ENCODE measurements at places on chromosomes 2 and 18.

DNA sequence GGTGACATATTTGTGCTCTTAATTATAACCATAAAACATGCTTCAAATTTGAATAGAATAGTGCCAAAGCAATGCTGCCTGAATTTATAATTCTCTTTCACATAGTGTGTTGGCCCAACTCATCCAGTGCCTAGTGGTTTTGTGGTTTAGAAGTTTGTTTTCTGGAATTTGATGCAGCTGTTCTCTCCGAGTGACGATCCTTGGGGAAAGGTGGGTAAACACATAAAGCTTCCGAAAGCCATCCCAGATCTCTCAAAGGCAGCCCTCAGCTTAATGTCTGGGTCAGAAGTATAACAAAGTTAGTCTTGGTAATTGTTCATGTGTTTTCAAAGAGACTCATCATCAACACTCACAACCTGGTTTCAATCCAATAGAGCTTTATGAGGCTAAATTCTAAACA lies 235.6 kb upstream of the CDH2 start:
- DNase-seq, result no peak

- no peak for DNase-seq
These were observed 550.3 kb upstream of the TNP1 start for GRCh38 chr2:217409949-217410680.

DNA sequence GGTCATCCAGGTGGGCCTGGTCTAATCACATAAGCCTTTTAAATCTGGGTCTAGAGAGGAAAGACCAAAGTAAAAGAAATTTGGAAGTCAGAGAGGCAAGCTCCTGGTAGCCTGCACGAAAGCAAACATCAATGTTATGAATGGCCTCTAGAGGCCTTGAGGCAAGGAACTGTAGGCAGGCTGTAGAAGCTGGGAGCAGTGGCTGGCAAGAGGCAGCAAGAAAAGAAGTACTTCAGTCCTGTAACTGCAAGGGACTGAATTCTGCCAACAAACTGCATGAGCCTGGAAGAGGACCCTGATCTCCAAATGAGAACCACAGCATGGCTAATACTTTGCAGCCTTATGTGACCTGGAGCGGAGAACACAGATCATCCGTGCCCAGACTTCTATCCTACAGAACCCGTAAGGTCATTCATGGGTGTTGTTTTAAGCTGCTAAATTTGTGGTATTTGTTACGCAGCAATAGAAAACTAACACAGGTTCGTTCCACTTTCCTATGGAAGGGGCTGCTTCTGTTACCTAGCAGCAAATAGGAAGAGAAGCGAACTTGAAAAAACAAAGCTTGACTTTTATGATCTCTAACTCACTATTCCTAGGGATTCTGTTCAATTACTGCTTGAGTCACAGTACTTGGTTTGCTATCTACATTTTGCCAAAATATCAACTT lies 1.2 kb downstream of the IMMT start:
- no peak for DNase-seq

- DNase-seq, result peak; percentile 72
These were observed 249.4 kb upstream of the HS6ST1 start for GRCh38 chr2:128568106-128568505.

GRCh38 chr2:74503506-74504475 lies 3.7 kb downstream of the PCGF1 start:
- DNase-seq, result no peak

DNA sequence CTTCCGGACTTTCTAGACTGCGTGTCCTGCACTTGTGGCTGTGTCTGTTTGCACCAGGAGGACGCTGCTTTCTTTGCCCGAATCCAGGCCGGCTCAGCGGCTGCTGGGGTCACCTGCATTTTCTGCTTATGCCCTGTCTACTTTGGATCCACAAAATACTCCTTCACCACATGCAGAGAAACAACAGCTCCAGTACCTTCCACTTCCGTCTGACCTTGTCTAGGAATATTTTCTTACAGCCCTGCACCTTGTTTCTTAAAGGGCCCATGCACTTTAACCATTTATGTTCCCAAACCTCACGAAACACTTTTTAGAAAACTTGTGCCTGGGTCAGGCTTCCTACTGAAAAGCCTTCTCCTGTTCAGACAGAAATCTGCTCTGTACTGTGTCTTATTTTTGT lies 129.4 kb upstream of the NCK2 start:
- no peak for DNase-seq

GRCh38 chr2:216317831-216318520 lies 54.3 kb downstream of the MARCHF4 start:
- DNase-seq, result no peak

DNA sequence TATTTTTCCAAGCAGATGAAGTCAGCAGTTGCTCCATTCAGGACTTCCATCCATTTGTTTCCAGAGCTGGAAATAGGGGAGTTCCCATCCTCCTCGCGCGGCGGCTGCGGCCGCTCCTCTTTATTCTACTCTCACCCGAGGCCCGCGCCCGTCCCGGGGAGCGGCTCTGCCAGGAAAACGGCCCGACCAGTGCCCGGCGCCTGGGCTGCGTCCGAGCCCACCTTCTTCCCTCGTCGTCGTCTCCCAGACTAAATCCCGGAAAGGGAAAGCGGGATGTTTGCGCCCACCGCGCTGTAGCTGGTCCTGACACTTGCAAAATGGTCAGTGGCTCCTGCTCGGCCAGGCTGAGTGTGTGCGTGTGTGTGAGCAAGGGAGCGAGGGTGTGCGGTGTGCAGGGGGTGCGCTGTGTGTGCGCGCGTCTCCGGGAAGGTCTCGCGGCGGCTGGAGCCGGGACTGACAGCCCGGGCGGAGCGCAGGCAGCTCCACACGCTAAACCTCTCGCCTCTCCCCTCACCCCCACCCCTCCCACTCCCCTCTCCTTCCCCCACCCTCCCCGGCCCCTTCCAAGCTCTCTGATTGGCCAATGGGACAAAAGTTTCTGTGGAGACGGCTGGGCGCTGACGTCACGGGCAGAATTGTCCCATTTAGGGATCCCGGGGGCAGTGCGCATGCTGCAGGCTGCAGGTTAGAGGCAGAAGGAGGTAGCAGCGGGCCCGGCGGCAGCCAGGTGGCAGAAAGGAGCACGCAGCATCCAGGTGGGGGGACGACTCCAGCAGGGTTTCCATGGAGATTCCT lies at the start of gene NOL4:
TSS of gene NOL4 (minus strand) at position 491 of the 795 bp plus-strand sequence. CDS start 1,660 bp downstream, outside the sequence.
- peak; percentile 97 for DNase-seq

DNA sequence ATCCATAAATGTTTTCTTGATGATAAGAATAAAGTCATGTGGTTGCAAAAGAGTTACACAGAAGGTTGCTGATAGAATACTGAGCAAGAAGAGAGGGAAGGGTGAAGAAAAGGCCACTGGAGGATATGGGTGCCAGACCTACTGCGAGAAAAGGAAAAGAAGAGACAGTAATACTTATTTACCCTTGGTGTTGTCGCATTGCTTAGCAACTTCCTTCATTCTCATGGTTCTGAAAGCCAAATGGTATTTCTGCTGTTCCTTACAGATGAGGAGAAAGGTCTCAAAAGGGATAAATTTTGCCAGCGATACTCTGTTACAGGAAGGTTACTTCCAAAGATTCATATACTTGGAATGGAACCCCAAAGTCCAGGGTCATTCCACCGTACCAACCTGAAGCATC lies 62.5 kb downstream of the LHCGR start:
- no peak for DNase-seq

DNA sequence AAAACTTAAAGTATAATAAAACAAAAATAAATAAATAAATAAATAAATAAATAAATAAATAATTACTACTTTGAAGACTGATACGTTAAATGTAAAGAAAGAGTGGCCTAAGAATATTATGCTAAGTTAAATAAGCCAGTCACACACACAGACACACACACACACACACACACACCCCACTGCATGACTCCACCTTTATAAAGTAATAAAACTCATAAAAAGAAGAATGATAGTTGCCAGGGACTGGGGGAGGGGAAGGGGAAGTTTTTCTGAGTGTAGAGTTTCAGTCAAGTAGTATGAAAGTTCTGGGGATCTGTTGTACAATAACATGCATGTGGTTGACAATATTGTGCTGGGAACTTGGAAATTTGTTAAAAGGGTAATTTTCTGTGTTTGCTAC lies 1237.5 kb upstream of the GYPC start:
- no peak for DNase-seq

GRCh38 chr2:196276421-196276820 lies 105.0 kb upstream of the STK17B start:
- DNase-seq, result no peak

GRCh38 chr2:209511637-209512036 lies 87.8 kb downstream of the MAP2 start:
- no peak for DNase-seq

DNA sequence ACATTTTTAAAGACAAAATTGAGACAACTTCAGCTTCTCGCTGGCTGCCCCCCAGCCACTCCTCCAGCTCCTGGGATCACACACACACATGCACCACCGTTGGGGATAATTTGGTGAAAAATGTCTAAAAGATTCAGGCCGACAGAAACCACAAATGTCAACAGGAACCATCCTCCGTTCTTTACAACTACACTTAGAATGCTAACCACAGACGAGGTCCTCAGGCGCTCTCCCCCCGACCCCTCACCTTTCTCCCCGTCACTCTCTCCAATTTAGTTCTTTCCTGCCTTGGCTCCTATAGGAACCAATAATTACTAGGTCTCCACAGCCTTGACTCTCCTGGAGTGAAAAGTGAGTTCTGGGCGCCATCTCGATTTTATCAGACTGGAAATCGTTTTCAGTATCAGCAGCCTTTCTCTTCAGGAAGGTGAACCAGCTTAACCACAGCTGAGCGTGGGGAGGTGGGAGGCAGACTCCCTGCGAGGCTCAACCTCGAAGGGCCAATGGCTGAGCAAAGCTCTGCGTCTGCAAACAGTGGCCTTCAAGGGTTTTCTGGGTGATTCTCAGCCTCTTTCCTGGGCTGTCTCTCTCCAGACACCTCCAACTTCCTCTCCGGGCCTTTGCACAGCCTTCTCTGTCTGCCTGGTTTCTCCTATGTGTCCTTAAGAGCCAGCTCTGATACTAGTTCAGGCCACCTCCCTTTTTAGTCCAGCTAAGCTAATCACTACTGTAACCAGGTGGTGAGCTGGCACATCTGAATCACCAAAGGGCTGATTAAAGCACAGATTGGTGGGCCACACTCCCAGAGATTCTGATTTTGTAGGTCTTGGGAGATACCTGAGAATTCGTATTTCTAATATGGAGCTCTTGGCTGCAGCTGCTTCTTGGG lies 115.7 kb upstream of the COPS8 start:
- DNase-seq, result no peak

DNA sequence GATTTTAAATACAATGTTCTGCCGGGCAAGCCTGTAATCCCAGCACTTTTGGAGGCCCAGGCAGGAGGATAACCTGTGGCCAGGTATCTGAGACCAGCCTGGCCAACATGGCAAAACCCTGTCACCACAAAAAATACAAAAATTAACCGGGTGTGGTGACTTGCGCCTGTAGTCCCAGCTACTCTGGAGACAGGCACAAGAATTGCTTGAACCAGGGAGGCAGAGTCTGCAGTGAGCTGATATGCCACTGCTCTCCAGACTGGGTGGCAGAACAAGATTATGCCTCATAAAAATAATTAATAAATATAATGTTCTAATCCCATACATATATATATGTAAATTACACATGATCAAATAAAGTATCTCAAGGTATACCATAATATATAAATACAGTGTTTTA lies 119.3 kb downstream of the C2orf74 start:
- no peak for DNase-seq
